ENCODE measurements at places on chromosomes 2 and 18.

DNA sequence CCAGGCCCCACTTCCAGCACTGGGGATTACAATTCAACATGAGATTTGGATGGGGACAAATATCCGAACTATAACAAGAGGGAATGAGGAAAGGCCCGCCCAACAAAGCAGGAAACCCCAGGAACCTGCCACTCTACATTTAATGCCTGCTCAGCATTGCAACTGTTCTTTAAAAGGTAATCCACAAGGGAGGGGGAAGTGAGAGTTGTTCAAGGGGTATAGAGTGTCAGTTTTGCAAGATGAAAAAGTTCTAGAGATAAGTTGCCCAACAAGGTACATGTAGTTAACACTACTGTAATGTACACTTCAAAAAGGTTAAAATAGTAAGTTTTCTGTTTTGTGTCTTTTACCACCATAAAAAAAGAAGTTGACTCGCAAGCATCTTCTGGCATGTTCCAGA lies 137.6 kb downstream of the MBD2 start:
- no peak for DNase-seq

GRCh38 chr2:234364661-234365060 lies 132.2 kb downstream of the ARL4C start:
- no peak for DNase-seq

DNA sequence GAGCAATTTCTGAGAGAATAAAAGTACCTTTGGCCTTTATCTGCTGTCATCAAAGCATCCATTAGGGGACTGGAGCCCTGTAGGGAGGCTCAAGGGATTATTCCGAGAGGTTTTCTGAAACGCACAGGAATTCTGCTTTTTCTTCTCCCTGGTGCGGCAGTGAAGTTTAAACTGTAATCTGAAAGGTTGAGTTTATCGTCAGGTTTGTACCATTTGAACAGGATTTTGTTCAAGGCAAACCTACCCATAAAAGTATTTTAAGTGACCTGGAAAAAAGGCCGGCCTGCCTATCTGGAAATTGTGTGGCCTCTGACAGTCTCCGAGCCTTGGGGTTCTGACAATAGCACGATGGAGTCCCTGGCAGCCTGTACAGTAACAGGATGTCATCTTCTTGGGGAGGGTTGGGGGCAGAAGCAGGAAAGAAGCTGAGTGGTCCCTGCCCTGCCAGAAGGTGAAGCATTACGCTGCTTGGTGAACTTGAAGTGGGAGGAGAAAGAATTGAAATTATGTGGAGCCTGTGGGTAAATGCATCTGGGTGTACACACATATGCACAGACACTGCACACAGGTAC lies 272.0 kb downstream of the CYRIA start:
- DNase-seq: no peak

- no peak for DNase-seq
Observed at GRCh38 chr2:104641786-104642185, 212.1 kb upstream of the POU3F3 start.

GRCh38 chr2:62216616-62217015 lies 20.7 kb downstream of the B3GNT2 start:
- DNase-seq: no peak

DNA sequence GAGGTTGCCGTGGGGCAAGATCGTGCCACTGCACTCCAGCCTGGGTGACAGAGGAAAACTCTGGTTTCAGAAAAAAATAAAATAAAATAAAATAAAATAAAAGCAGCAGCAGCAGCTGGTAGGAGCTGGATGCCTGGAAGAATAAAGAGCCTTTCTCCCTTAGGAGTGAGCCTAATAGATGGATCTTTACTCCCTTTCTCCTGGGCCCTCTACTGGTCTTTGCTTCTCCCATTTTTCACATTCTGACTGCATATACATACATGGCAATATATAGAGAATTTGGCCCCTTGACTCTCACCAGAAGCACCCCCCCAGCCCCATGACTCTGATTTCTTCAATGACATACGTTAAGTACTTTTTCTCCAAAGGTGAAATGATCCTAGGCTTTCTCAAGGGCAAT lies 9.8 kb upstream of the MALT1 start:
- no peak for DNase-seq

GRCh38 chr2:86790676-86791572 lies at the start of gene CD8A:
CD8A (minus strand) TSS chr2:86790913; CDS start chr2:86790825, 88 bp downstream.
- DNase-seq: no peak

DNA sequence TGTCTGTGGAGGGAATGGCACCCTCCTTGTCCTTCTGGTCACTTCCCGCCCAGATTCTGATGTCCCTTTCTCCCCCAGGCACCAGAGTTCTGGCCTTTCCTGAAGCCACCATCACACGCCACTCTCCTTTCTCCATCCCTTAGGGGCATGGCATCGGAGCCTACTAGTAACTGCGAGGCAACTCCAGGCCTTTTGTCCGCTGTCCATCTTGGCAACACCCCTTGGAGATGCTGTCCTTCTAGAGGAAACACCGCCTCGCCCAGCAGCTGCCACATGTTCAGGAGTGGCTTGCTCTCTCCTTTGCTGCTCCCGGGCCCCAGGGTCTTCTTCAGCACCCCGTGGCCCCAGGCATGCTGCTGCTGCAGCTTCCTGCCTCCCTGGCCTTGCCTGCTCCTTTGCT lies 267.0 kb downstream of the SRBD1 start:
- DNase-seq: no peak

DNA sequence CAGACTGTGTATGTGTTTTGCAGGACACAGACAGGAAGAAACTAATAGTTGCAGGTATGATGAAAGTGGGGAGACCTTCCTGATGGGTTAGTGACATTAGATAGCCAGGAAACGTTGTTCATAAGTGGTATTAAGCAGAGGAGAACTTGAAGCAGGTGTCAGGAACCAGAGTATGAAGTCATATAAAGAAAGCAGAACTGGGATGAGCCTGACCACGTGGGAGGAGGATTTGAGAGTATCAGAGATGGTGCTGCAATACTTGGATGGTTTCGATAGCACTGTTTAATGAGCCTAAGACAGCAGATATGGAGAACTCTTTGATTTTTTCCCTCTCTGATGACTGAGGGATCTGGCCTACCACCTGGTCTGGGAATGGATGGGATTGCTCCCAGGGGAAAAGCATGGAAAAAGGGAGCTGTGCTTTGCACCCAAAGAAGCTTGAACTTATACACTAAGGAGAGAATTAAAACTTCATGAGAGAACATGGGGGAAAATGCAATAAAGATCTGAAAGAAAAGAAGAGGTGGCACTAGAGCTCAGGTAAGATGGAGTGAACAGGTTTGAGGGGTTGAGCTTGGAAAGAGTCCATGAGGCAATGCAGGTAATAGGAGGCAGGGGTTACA lies 226.0 kb upstream of the LRRTM1 start:
- DNase-seq: no peak

DNA sequence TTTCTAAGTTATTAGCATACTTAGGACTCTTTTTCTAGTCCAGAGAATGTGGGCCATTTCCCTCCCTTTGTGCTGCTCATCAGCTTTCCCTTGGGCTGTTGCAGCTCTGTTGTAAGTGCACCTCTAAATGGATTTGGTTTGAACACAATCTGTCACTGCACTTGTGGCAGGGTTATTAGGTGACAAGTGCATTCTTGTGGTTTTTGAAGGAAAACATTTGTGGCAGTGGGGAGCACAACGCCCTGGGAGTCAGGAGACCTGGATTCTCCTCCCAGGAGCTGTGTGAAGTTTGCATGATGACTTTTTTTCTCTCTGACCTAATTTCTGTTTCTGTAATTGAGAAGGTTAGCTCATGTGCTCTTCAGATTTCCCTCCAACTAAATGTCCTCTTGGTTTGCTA lies 630.9 kb upstream of the FAM98A start:
- DNase-seq: peak; percentile 94

GRCh38 chr2:88521445-88522073 lies 69.1 kb upstream of the FOXI3 start:
- DNase-seq: no peak

DNA sequence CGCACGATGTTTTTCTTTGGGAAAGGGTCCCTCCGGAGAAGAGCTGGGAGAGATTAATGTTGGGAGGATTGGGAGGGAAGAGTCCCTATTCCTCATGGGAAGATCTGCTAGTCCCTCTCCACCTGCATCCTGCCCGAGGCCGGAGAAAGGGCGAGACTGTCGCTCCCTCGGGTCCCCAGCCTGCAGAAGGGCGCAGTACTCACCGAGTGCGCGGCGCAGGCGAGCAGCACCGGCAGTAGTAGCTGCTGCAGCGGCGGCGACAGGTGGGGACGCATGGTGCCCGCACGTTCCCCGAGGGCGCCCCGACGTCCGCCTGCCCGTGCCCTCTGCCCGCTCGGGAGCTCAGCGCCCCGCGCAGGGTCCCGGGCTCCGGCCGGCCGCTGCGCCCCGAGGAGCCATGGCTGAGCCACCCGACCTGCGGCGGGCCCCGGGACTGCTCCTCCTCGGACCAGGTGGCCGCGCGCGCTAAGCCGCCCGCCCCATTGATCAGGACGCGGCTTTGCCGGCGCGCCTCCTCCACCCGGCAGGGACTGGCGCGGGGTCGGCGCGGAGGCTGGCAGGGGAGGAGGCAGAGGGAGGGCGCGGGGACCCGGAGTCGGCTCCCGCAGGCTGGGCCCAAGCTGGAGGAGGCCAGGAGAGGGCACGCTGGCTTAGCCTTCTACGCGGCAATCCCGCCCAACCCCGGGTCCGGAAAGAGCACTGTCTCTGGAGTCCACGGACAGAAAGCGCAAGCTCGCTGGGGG lies at the start of gene SCTR:
TSS of gene SCTR (minus strand) at position 532 of the 743 bp plus-strand sequence. CDS start at position 275, 257 bp downstream.
- peak; percentile 39 for DNase-seq

GRCh38 chr2:171540437-171540836 lies 18.2 kb downstream of the CYBRD1 start:
- no peak for DNase-seq

GRCh38 chr18:11246495-11247300 lies 97.3 kb upstream of the PIEZO2 start:
- DNase-seq: no peak

DNA sequence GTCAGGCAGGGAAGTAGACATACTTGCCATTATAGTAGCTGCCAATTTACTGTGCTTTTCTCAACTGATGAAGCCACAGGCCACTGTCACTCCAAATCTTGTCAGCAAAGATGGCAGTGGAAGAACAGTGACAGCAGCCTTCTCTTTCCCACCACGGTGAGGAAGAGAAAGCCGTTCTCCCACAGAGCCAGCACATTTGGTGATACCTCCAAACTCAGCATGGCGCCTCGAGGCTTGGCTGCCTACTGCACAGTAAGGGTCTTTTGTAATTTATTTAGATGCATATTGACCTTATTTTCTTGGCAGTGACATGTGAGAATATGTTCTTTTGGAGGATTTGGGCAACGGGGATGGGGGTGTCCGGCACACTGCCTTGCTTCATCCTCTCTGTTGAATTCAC lies 117.2 kb upstream of the CDH20 start:
- DNase-seq: no peak

GRCh38 chr18:27114842-27115241 lies 70.3 kb downstream of the CHST9 start:
- no peak for DNase-seq

All from NCI-H2171 treated with DMSO at 0.1 percent for 48 hours (cell line).